ENCODE measurements at places on chromosomes 7 and 10. TPM values are rescaled to one million over a fixed set of nuclear protein-coding genes. Genes with fewer than 3 reads are reported as not detected.

Gene DMTF1
- total RNA-seq = 142 TPM

Gene VSTM2A
- not detected for total RNA-seq

Gene LIPK
- not detected for total RNA-seq

Gene ABLIM1
- total RNA-seq = 373 TPM

Gene KCNH2
- total RNA-seq = 1.5 TPM

Gene C10orf105
- 0.42 TPM for total RNA-seq

Gene ARHGAP22
- total RNA-seq = 15.1 TPM

Gene MYL10
- total RNA-seq = not detected

Gene CNNM1
- total RNA-seq = not detected

Gene EPHB6
- 6.9 TPM for total RNA-seq

Gene ANKRD30A
- total RNA-seq = under 0.01 TPM

Gene ERVW-1
- total RNA-seq = not detected
